ENCODE measurements at places on chromosomes 13 and 19.

- DNase-seq, result peak; percentile 81
Observed at GRCh38 chr19:18300930-18301717, 19.7 kb upstream of the JUND start.

DNA sequence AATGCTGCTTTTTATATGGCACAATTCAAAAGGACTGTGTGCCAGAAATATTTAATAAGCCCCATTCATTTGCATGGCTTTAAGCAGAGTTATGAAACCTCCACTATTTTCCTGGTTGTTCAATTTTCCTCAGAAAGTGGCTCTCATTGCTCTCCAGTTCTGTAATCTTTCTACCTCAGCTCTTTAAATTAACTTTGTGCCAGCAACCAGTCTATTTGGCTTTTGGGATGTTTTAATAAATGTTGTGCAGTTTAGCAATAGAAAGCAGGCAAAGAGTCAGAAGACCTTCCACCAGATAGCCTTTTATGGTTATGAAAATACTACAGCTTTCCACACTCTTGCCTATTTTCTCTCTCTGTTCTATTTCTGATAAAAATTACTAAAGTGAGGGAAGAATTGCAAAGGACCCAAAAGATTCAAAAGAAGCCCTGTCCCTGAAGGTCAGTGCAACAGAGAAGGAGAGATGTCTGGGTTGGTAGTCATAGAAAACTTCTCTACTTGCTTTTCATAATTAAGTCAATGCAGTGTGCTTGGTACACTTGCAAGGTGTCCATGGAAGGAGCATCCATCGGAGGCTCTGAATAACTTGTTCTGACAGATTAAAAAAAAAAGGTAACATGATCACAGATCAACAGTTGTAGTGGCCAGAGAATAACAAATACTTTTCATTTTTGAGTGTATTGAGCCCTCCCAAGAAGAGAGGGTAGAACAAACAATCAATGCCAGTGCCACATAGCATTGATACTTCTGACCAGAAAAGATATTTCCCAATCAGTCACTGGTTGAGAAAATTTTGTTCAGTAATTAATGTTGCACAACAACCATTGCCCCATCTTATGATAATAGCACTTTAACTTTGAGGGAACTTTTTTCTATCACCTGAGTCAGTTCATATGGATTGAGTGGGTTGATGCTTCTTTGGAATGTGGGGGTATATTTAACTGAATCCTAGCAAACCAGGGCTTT lies 48.4 kb upstream of the SPRY2 start:
- no peak for DNase-seq

DNA sequence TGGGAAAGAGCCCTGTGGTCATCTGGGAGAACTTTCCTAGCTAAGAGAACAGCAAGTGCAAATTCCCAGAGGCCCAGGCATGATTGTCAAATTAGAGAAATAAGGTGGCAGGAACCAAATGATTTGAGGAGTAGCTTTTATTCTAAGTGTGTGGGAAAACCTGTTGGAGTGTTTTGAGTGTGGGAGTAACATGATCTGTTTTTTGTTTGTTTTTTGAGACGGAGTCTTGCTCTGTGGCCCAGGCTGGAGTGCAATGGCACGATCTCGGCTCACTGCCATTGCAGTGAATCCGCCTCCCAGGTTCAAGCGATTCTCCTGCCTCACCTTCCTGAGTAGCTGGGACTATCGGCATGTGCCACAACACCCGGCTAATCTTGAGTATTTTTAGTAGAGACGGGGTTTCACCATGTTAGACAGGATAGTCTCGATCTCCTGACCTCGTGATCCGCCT lies 2.4 kb downstream of the SAE1 start:
- DNase-seq, result no peak

DNA sequence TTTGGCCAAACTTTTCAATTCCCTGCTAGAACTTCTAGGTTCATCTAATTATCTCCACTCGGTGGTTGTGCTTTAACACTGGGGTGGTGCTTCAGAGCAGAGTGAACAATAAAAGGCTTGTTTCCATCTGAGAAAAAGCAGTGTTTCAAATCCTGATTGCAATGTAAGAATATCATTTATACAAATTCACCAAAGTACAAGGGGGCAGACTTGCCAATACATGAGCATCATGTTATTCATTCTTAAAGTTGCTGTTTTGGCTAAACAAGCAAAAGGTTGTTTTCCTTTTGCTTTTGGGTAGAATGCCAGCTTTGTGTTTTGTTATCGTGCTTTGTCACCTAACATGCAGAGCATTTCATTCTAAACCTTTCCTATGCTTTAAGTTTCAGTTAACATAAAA lies 78.5 kb upstream of the UBAC2 start:
- no peak for DNase-seq

- no peak for DNase-seq
Observed at GRCh38 chr19:37929355-37929923, 22.4 kb downstream of the SIPA1L3 start.

DNA sequence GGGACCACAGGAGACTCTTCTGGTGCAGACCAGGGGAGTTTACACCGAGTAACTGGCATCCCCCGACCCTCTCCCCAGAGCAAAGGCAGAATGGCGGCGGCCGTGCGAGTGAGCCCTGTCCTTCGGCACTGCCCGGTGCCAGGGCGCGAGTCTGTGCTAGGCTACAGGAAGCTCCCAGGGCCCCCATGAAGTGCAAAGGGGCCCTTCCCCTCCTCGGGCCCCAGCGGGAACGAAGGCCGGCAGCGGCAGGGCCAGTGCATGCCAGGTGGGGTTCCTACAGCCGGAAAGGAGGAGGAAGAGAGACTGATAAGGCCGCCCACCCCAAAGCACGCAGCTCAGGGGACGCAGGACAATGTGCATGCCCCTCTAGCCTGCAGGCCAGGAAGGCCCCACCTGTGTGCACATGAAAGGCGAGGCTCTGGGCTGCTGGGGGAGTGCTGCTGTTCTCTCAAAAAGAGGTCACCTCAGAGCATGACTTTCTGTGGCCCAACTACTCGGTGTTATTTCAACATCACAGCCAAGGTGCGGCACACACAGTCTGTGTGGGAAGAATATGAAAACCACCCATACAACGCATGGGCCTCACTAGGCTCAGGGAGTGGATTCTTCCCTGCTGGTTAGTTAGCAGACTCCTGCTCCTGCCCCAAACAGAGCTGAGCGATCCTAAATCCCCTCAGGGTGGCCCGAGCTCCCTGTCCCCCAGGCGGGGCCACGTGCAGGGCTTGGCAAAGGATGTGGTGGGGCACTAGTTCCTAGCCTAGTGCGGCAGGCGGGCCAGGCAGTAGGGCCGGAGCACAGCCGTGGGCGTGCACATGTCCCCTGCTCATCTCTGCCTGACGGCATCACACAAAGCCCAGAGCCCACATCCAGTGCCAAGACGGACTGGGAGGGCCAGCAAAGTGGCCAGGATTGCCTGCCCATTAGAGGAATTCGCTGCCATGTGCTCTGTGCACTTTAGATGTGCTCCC lies 28.4 kb upstream of the TIMM44 start:
- DNase-seq, result no peak

All from suppressor macrophage treated with lipopolysaccharide for 4 hours (primary cell).